ENCODE measurements at places on chromosomes 6 and 20.

DNA sequence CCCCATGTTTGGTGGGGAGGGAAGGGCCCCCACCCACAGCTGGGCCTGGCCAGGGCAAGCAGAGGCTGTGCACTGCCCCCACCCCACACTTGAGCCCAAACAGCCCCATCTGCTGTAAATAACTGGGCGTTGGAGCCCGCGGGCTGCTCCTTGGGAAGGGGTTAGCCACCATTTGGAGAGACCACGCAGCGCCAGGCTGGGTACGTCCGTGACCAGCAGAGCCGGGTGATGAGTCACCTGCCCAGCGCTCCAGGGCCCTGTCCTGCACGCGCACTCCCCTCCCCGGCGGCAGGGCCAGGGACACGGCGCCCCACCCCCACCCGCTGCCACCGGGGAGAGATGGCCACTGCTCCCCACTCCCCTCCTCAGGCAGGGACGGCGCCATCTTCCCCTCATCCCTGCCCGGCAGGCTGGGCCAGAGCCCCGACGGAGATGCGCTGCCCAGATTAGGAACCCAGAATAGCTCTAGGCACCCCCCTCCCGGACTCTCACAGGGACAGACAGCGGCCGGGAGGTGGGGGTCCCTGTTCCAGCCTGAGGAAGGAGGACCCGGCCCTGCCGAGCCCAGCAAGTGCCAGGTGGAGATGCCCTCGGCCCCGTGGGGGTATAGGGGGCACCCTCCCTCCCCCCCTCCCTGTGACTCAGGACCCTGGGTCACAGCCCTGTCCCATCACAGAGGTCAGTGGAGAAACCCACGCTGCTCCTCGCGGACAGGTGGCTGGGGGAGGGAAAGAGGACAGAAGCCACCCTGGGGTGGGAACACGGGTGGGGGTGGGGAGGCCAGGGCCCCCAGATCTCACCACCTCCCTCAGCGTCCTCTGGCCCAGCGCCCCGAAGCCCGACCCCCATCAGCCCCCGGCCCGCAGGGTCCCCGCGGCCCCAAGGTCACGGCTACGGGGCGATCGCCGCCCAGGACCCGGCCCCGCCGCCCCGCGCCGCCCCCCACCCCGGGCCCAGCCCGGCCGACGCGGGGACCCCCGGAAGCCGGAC lies 642 bp downstream of the EEF1A2 start:
- DNase-seq, result no peak

GRCh38 chr6:18359237-18359885 lies 27.8 kb upstream of the RNF144B start:
- DNase-seq, result no peak

DNA sequence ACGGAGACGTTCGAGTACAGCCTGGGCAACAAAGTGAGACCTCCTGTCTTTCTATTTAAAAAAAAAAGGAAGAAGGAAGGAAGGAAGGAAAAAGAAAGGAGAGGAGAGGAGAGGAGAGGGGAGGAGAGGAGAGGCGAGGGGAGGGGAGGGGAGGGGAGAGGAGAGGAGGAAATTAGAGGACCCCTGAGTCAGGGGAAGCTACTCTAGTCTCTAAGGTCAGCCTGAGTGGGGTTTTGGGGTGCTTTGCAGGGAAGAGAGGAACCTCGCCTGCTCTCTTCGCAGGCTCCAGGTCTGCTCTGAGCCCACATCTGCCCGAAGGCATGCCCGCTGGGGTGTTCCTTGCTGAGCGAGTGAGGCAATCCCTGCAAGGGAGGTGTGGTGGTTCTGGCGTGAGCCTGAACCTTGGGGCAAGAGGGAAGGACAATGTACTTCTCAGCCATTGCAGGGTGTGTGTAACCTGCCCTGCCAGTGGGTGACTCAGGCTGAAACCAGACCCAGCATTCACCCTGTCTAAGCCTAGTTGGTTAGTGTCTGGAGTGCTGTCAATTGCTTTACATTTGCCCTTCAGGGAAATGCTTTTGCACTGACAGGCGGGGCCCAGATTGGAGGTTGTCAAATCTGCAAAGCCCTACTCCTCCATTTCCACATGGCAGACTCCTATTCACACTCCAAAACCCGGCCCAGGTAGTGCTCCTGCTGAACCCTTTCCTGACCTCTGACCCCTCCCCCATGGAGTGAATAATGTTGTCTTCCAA lies 15.3 kb upstream of the MMP9 start:
- no peak for DNase-seq

DNA sequence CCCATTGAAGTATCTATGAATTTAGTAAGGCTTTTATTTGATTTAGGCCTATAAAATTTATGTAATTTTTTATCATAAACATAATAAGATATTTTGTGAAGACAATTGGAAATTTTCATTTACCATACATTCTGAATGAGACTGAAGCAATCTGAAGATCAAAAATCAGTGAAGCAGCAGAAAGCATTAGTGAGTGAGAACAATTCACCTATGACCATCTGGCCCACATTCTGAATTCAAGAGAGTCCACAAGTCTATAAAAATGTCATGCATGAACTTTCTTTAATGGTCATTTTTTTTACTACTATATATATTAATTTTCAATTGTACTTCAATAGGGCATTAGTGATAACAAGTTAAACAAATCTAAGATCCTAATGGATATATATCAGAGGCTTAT lies 1026.6 kb upstream of the MAP3K7 start:
- no peak for DNase-seq

DNA sequence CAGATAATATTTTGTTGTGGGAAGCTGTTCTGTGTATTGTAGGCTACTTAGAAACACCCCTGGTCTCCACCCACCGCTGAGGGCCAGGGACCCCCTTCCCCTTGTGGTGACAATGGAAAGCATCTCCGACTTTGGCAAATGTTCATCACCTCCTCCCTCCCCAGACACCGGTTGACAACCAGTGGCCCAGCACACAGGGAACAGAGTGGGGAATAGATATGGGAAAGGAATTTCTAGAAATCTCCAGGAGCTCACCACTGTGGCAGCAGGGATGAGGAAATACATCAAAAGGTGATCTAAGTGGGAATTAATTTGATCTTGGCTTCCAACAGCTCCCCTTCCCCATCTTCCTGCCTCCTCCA lies 257.3 kb upstream of the FOXQ1 start:
- DNase-seq, result no peak

DNA sequence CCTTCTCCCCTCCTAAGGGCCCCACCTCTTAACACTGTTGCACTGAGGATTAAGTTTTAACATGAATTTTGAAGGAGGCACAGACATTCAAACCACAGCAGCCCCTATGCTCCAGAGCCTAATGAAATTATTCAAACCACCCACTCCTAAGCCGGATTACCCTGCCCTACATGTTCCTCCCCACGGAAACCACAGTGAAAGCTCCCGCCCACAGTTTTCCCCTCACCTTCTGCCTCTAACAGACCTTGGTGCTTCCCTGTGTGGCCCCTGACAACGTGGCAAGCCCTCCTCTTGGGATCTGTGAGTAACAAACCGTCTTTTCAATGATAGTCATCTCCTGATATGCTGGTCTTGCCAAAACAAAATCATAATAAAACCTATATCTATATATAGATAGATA lies 74.8 kb downstream of the RIN2 start:
- DNase-seq, result no peak

DNA sequence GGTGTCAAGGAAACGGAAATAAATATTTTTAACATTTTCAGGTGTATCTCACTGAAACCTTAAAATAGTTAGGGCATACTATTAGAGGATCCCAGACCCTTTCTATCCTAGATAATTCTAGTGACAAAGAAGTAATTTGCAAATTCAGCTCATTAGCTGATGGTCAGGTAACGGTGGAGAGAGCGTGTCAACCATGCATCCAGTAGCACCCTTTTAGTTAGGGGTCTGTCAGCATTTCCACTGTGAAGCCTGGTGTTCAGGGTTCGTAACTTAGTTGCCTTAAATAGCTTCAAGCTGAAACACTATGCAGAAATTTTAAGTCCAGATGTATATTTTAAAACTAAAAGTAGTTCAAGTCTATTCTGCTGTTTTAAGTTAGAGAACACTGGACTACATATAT lies 48.5 kb upstream of the SUPT3H start:
- no peak for DNase-seq

GRCh38 chr6:57421503-57421902 lies 104.1 kb downstream of the PRIM2 start:
- no peak for DNase-seq

GRCh38 chr20:9051508-9051907 lies 17.4 kb upstream of the PLCB4 start:
- DNase-seq, result no peak

Data from hippocampal formation (tissue), 2 donors.